ENCODE measurements at places on chromosomes 11 and 22.

- DNase-seq, result no peak
These were observed 1.6 kb upstream of the CNGA4 start for GRCh38 chr11:6237266-6237665.

DNA sequence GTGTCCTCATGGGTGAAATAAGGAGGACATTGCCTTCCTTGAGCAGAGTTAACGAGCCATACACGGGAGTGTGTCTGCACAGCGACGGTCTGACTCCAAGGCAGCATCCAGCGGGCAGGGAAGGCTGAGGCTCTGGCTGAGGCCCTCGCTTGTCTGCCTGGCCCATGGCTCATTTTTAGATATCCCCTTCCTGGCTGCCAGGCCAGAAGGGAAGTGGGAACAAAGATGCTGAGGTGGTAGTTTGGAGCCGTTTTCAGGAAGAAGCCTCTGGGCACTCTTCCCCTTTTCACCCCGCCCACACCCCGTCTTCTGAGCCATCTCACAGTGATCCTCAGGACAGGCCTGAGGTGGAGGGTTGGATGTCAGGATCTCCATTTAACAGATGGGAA is 3.0 kb upstream of the SLCO2B1 start:
- peak; percentile 30 for DNase-seq

DNA sequence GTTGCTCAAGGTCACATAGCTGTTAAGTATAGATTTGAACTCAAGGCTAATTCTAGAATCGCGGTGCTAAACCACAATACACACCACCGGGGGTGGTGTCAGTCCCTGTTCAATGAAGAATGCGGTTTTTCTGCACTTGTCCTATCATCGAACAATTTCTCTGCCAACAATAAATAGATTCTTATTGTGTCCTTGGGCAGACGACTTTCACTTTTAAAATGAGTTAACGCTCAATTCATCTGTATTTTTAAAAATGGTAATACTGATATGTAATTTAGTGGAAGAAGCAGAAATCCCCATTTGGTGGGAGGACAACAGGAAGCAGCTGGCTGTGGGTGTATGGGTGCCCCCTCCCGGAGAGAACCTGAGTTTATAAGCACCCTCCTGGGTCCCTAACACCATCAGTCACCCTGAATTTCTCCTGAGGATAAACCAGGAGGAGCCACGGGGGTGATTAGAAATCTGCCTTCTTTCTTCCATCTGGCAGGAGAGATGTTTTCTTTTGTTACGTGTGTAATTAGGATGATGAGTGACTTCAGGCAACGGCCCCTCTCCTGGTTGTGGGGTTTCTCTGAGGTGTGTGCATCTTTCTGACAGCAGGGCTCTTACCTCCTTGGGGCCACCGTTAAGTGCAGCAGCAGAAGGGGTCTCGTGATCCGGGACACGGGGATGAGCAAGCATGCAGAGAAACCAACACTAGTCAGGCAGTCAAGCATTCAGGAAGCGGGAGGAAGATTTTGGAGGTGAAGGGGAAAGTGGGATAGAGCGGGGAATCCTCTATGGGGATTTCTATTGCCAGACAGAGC is 87.7 kb downstream of the GRAMD1B start:
- DNase-seq, result no peak

GRCh38 chr22:50146439-50147238 is 23.9 kb upstream of the PANX2 start:
- no peak for DNase-seq

DNA sequence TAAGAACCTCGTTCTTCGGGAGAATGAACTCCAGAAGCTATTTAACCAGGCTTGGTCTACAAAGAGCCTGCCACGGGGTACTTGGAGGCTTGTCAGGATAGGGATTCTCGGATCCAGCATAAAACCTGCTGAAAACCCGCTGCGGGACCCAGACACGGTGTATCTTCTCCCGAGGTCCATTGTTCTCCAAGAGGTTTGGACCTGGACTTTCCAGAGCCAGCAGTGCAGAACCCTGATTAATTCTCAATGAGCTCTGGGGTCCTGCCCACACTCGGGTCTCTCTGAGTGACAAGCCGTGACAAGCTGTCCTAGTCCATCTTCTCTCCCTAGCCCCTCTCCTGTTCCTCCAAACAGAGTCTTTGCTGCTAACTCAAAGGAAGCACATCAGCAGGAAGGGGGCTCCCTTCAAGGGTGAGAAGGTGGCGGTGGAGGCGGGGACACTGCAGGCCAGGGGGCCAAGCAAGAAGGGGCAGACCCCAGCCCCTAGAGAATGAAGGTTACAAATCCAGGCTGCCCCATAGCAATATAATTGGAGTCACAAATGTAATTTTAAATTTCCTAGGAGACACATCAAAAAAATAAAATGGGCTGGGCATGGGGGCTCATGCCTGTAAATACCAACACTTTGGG is 12.2 kb downstream of the SHANK2 start:
- no peak for DNase-seq

DNA sequence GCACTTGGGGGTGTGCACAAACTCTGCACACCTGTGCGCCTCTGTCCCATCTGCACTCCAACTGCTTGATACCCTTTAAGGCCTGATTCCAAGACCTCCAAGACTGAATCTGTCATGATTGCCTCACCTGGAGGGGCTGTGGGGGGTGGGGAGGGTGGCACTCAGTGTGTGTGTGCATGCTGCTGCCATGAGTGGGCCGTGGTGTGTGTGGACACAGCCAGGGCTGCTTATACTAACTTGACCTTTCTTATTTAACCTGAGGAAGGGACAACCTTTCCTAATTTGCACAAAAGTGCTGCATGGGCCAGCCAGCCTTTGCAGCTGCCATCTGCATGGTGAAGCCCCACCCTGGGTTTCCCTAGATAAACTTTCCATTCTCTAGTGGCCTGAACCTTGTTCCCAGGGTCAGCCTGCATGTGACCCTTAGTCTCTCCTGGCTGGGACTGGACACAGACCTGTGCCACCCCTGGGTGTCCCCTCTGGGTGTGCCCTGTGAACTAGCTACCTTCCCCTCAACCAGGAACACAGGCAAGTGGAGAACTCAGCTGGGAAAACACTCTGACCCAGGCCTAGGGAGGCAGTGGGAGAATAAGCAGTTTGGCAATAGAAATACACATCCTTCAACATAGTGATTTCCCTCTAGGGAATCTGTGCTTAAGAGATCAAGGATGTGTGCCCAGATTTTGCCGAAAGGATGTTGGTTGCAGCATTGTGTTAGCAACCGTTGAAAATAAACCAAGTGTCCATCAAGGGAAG is 45.4 kb upstream of the DKK3 start:
- no peak for DNase-seq

DNA sequence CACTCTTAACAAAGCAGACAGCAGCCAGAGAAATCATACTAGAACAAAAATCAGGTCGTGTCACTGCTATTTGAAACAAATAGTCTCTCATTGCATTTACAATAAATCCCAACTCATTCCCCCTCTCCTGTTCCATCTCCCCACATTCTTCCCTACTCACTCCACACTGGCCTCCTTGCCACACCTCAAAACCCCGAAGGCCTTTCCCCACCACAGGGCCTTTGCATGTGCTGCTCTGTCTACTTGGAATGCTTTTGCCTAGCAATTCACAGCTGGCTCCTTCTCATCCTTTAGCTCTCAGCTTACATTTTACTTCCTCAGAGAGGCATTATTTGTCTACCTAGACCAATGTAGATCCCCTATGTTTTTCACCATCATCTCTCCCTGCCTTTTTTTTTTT is 6.3 kb upstream of the THOC5 start:
- DNase-seq, result no peak

DNA sequence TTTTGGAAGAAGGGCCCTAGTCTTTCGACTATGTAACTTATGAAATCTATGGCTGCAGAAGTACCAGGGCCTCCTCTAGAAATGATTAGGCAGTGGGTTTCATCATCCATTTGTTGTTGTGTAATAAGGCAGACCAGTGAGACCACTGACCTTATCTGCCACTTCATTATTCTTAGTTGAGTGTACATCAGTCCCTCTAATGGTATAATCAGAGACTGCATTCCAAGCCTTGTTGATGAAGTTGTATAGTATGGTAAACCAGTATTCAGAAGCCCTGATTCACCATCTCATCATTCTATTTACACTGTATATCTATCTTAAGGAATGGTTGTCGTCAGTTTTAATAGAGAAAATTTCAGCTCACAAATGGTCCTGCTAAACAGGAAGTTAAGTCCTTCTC is 32.2 kb upstream of the GRIA4 start:
- DNase-seq, result no peak

DNA sequence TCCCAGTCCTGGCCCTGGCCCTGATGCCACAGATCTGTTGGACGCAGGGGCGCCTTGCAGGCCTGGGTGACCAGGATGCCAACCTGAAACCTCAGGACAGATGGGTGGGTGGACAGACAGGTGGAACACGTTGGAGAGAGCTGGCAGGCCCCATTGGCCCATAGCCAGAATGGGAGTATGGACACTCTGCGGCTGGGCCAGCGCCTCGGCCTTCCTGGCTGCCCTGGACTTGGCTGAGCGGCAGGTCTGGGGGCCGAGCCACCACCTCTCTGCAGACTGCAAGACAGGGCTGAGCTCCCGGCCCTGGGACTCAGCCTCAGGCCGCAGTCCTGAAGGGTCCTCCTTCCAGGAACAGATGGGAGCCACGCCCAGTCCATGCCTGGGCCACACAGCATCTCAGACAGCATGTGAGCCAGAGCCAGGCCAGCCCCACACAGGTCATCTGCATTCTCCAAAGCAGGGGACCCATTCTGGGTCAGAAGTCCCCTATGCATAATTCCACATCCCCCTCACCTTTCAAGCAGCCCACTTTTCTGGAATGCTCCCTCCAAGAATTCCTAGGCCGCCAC is 14.1 kb downstream of the WNT7B start:
- DNase-seq, result no peak

DNA sequence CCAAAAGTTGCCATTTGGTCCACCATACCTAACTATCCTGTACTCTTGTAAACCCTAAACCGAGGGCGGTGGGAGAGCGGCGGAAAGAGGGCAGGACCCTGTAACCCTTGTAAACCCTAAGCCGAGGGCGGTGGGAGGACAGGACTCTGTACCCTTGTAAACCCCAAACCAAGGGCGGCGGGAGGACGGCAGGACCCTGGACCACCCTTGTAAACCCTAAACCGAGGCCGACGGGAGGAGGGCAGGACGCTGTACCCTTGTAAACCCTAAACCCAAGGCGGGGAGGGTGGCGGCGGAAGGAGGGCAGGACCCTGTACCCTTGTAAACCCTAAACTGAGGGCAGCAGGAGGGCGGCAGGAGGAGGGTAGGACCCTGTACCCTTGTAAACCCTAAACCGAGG is 12.5 kb upstream of the OR52I2 start:
- no peak for DNase-seq

GRCh38 chr11:123519055-123519796 is 89.2 kb downstream of the GRAMD1B start:
- DNase-seq, result no peak

DNA sequence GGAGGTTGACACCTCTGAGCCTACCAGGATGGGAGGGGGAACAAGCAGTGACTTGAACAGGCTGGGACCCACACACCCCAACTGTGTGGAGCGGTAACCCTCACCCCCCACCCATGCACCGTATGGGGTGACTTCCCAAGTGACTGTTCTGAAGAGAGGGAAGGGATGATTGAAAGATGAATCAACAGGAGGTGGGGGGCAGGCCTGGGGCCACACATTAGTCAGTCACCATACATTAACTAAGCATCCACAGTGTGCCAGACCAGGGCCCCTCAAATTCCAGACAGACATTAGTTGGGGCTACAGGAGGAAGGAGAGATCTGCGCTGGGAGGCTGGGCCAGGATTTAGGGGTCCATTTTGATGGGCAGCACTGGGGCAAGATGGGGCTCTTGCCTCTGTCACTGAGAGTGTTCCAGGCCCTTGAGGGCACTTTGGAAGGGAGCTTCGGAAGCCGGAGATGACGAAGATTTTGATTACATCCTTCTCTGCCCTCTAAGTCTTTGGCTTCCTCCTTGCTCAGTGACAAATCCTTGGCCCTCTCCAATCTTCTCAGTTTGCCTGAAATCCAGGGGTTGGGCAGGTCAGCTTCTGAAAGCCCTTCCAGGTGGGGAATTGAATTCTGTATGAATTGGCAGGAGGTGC is 966 bp downstream of the SMTN start:
- no peak for DNase-seq

DNA sequence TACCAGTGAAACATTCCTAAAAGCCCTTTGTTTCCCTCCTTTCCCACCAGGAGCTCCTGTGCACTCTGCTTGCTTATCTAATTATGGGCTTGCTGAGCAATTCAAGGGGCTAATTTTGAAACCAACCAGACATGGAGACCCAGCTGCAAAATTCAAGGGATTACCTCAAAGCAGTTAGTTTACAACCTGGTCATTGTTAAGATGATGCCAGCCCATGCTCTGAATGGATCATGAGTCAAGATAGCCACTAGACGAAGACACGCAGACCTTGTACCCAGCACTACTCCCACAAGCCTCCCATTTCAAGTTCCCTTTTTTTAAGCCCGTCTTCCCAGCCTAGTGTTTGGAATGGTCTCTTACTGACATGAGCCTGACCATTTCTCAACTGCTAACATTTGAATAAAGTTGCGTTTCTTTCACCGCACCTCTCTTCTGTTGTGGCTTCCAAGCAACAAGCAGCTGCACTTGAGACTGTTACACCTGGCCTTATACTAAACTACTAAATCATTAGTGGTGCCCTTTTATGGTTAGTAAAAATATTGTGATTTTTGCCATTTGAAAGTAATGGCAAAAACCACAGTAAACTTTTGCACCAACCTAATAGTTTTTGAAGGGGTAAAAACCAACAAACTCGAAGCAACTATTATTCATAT is 315.3 kb upstream of the LUZP2 start:
- no peak for DNase-seq

DNA sequence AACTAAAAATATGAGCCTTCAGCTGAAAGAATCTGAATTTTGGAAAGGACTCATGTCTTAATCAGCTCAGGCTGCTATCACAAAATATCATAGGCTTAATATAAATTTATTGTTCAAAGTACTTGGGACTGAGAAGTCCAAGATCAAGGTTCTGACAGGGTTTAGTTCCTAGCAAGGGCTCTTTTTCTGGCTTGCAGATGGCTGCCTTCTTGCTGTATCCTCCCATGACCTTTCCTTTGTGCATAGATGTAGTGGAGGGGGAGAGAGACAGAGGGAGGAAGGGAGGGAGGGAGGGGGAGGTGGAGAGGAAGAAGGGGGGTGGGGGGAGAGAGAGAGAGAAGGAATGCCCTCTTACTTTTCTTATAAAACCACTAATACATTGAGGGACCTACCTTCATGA is 306.8 kb upstream of the DDI1 start:
- DNase-seq, result no peak

- DNase-seq, result no peak
These were observed 1.4 kb downstream of the DTX4 start for GRCh38 chr11:59173080-59173963.

DNA sequence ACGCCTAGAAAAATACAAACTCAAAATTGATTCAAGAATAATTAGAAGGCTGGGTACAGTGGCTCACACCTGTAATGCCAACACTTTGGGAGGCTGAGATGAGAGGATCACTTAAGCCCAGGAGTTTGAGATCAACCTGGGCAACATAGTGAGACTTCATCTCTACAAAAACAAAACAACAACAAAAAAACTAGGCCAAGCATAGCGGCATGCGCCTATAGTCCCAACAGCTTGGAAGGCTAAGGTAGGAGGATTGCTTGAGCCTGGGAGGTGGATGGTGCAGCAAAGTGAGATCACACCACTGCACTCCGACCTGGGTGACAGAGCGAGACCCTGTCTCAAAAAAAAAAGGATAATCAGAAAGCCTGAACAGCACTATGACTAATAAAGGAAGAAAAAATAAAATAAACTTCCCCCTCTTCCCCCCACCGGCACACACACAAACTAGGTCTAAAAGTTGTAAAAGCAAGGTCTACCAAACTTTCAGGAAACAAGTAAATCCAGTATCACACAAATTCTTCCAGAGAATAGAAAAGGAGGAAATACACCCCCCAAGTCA is 35.8 kb downstream of the RRAS2 start:
- DNase-seq, result no peak

All from CD4-positive, alpha-beta T cell treated with Interleukin-4 for 1 hour (primary cell).